ENCODE measurements at places on chromosomes 11 and 22.

- no peak for DNase-seq
Measured at GRCh38 chr11:8790968-8791367, 108.4 kb downstream of the RPL27A start.

DNA sequence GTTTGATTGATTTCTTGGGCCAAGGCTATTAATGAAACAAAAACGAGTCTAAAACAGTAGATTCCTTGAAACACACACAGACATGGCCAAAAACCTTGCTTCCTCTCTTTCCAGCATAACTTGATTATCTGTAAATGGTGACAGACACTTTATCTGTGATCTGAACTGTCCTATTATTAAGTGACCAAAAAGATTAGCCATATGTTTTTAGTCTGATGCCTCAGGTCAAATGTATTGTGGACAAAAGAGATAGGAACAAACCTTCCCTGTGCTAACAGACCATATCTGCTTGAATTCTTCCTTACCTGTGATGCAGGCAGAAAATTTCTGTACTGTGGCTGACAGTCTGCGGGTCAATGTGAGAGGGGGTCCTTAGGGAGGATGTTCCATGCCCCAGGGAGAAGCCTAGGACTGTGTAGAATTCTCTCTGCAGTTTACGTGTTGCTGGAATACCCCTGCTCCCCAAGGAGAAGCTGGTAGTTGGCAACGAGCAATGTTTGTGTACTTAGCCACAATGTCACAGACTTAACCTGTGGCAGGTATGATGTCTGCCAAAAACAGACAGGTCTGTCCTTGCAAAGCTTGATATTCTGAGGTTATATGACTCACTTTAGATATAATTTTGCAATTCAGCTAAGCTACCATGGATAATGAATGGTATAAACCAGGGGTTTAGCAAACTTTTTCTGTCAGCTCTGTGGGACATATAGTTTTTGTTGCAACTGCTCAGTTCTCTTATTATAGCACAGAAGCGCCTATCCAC lies 31.2 kb downstream of the C11orf71 start:
- DNase-seq, result no peak

DNA sequence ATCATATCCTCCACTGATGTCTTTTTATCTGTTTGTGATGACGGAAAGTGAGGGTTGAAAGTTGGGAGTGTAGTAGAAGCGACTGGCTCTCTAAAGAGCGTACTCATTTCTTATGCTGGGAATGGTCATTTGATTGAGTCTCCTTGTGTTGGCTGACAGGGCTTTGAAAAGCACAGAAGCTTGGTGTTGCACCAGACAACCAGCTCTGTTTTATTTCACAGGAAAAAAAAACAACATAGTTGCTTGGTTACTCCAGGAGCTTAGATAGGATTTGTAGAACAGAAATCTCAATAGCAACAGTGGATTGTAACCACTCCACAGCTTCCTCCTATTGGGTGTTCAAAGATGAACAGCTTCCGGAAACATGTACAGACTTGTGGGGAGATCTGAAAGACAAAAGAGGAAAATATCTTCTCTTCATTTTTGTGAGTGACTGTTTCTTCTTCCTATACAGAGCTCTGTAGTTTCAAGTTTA lies 2.7 kb downstream of the RBM14 start:
- peak; percentile 79 for DNase-seq

GRCh38 chr11:34754171-34754823 lies 133.4 kb downstream of the EHF start:
- no peak for DNase-seq

DNA sequence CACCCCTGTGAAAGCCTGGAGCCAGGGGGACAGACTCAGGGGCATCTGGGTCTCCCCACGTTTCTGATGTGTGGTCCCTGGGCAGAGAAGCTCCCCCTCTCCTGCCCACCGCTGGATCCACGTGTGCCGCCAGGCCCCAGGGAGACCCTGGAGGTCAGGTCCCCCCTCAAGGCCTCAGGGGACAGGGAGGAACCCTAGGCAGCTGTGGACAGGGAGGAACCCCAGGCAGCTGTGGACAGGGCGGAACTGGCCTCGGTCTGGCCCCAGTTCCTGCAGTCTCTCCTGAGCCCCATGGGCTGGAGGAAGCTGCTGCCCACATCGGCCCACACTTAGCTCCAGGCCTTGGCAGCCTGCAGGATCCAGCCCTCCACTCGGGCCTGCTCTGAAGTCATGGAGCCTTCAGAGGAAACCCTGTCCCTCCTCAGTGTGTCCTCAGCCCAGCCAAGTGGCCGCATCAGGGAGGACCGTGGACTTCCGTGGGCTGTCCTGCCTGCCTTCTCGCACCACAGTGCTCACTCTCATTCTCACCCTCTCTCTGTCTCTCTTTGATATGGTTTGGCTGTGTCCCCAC lies 127.7 kb downstream of the BRD1 start:
- no peak for DNase-seq

DNA sequence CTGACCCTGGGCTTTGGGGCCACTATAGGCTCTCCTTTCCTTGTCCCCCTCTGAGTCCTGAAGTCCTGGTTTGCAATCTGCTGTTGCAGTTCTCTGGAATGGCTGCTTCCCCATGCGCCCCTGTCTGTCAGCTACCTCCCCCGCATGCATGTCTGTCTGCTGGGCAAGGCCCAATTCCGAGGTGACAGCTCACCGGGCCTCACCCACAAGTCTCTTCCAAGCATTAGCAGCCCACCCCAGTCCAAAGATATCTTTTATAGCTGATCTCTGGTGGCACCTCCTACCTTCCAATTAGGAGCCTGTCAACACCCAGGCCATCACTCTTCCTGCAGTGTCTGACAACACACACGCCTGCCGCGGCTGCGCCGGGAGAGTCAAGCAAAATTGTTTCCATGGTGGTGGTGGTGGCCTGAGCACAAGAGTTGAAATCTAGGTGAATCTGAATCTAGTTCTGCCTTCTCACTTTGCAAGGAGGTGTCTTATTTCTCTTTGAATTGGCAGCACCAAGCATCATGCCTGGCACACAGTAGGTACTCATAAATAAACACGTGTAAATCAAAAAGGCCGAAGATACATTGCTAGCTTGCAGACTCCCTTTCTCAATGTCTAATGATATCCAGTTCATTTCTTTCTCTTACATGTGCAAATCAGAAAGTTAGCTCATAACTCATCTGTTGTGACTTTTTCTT lies 1.2 kb upstream of the LMO2 start:
- no peak for DNase-seq

GRCh38 chr11:44451706-44452105 lies 113.8 kb upstream of the CD82 start:
- DNase-seq, result no peak

- no peak for DNase-seq
Measured at GRCh38 chr11:40129266-40129665, 1330.2 kb downstream of the LRRC4C start.

GRCh38 chr22:29336751-29337490 lies 21.4 kb upstream of the RASL10A start:
- no peak for DNase-seq

GRCh38 chr22:17397756-17398547 lies 28.7 kb downstream of the CECR2 start:
- DNase-seq, result no peak

- no peak for DNase-seq
Measured at GRCh38 chr11:70352100-70352499, 46.2 kb upstream of the CTTN start.

- no peak for DNase-seq
Measured at GRCh38 chr11:78810559-78811009, 235.9 kb upstream of the NARS2 start.

GRCh38 chr11:2072551-2073261 lies 66.5 kb downstream of the IGF2 start:
- no peak for DNase-seq

GRCh38 chr11:116984589-116984988 lies 113.6 kb downstream of the SIK3 start:
- peak; percentile 88 for DNase-seq

- no peak for DNase-seq
Measured at GRCh38 chr11:9249252-9249651, 15.9 kb downstream of the DENND5A start.

DNA sequence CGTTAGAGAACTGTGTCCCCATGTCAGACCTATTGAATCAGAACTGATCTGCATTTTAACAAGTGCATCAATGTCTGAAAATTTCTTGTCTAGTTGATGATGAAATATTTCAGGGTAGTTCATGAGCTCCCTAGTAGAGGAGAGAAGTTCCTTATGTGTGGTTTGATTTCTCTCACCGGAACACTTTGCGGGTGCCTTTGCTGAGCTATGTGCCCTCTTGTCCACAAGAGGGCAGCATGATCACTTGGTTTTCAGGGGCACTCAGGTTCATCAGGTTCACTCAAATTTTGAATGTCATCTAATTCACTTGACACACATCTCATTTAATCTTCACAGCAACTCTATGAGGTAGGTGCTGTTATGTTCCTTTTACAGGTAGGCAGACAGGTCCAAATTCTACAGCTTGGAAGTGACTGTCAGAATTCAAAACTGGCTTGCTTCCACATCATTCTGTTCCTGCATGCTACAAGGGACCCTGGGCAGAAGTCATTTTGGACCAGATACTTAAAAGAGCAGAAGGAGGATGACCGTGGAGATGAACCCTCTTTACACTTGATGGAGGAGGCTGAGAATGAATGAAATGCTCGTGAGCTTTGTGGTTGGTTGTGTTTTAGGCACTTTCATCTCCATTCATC lies 55.6 kb downstream of the P4HA3 start:
- DNase-seq, result peak; percentile 65

DNA sequence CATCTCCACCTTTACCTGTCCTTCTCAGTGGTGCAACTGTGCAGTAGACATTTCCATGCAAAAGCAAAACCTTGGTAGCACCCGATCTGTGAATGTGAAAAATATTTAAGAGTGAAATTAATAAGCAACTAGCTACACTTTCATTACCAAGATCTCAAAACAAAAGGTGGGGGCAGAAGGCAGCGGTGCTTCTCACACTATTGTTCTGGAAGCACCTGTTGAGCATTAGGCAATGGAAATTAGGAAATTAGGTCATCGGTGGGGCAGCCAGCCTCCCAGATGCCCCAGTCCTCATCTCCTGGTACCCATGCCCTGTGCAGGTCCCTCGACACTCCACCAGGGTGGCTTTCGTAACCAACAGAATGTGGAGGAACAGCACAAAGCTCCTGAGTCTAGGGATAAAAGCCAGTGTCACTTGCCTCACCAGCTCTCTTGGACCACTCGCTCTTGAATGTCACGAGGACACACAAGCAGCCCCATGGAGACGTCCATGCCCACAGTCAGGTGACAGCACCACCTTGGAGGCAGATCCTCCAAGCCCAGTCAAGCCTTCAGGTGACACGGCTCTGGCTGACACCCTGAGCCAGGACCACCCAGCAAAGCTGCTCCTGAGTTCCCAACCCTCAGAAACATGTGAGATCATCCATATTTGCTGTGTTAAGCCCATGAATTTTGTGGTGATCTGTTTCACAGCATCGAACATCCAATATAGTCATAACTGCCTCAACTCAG lies 3.3 kb downstream of the LTO1 start:
- DNase-seq, result no peak

- DNase-seq, result no peak
Measured at GRCh38 chr22:29122041-29122440, 49.2 kb downstream of the KREMEN1 start.

DNA sequence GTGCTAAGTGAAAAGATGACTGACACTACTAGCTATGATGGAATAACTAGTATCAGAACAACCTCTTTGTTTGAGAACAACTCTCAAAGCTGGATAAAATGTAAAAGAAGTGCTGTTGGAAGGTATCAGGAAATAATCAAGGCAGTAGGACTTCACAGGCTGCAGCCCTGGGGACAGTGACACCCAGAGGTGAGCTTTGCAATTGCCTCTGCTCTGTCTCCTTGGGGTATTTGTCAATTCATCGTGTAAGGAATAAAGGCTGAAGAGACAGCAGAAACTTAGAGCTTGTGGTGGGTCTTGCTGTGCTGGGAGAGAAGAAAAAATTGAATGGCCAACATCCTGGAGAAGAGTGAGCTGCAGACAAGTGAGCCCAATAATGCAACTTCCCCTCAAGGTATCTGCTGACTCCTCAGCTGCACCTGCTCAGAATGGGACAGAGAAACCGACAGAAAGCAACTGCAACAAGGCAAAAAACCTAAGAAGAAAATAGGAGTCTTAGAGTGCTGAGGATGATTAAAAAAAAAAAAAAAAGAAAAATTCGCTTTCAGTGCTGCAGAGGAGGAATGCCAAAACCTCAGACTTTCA lies 141.1 kb downstream of the RCN1 start:
- peak; percentile 23 for DNase-seq

GRCh38 chr11:78319453-78319955 lies 98.1 kb downstream of the GAB2 start:
- no peak for DNase-seq

- no peak for DNase-seq
Measured at GRCh38 chr11:92770981-92771380, 198.5 kb upstream of the MTNR1B start.
